ENCODE measurements at places on chromosomes 13 and 19.

- no peak for DNase-seq
Observed at GRCh38 chr13:100797921-100798320, 123.3 kb upstream of the TMTC4 start.

- no peak for DNase-seq
Observed at GRCh38 chr13:109779074-109779473, 7.3 kb downstream of the IRS2 start.

GRCh38 chr13:74217811-74218210, 83.6 kb upstream of the KLF12 start:
- no peak for DNase-seq

GRCh38 chr19:34428549-34429285, 536 bp downstream of the UBA2 start:
- no peak for DNase-seq

- no peak for DNase-seq
Observed at GRCh38 chr13:113499936-113500335, 9.4 kb upstream of the DCUN1D2 start.

GRCh38 chr13:104854007-104854406, 1681.5 kb downstream of the EFNB2 start:
- no peak for DNase-seq

DNA sequence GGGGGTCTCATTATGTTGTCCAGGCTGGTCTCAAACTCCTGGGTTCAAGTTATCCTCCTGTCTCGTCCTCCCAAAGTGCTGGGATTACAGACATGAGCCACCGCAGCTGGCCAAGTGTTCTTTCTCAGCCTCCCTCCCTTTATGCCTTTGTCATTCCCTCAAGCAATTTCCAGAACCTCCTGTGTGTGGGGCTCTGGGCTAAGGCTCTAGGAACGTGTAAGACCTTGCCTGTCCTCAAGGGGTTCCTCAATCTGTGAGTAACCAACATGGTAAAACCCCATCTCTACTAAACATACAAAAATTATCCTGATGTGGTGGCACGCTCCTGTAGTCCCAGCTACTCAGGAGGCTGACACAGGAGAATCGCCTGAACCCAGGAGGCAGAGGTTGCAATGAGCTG, 15.5 kb upstream of the SPACA4 start:
- no peak for DNase-seq

DNA sequence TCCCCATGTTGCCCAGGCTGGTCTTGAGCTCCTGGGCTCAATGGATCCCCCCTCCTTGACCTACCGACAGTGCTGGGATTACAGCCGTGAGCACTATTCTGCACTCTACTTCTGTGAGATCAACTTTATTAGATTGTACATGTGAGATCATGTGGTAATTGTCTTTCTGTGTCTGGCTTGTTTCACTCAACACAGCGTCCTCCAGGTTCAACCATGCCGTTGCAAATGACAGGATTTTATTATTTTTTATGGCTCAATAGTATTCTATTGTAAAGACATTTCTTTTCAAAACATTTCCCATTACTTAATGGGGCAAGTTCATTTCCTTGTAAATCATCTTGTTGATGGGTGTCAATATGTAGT, 1.5 kb upstream of the OBI1 start:
- no peak for DNase-seq

GRCh38 chr19:23525276-23525852, 130.1 kb upstream of the ZNF91 start:
- no peak for DNase-seq

DNA sequence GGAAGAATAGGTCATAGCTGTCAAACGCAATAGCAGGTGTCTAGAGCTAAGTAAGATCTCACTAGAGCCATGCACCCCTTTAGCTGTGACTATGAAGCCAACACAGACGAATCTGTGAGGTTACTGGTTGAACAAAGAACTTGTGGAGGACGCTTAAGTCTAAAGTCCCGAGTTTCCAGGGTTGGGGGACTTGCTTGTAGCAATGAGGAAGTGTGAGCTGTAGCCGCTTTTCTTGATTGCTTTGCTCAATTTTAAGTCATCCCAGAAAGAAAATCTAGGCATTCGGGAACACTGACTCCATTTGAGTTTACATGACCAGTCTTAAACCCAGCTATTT, 1.6 kb downstream of the GPC5 start:
- DNase-seq: no peak

GRCh38 chr13:21996049-21996448, 325.2 kb downstream of the FGF9 start:
- no peak for DNase-seq

DNA sequence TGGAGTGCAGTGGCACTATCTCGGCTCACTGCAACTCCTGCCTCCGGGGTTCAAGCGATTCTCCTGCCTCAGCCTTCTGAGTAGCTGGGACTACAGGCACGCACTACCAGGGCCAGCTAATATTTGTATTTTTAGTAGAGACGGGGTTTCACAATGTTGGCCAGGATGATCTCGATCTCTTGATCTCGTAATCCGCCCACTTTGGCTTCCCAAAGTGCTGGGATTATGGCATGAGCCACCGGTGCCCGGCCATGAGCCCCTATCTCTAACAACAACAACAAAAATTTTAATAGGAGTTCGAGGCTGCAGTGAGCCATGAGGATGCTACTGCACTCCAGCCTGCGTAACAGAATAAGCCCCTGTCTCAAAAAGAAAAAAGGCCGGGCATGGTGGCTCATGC, 5.0 kb downstream of the AP1M2 start:
- no peak for DNase-seq

GRCh38 chr13:41915081-41915480, 45.8 kb downstream of the VWA8 start:
- DNase-seq: no peak

DNA sequence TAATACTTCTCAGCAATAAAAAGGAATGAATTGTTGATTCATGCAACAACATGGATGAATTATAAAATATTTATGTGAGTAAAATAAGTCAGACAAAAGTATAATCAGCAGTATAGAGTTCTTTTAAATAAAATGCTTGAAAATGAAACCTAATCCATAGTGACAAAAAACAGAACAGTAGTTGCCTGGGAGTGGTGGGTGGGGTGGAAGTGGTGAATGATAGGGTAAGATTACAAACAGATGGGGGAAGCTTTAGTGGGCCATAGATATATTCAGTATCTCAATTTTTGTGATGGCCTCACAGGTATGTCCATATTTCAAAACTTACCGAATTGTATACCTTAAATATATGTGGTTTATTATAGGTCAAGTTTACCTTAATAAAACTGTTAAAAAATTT, 124.9 kb upstream of the UBL3 start:
- DNase-seq: no peak

GRCh38 chr13:110329258-110329657, 22.2 kb downstream of the COL4A2 start:
- no peak for DNase-seq

DNA sequence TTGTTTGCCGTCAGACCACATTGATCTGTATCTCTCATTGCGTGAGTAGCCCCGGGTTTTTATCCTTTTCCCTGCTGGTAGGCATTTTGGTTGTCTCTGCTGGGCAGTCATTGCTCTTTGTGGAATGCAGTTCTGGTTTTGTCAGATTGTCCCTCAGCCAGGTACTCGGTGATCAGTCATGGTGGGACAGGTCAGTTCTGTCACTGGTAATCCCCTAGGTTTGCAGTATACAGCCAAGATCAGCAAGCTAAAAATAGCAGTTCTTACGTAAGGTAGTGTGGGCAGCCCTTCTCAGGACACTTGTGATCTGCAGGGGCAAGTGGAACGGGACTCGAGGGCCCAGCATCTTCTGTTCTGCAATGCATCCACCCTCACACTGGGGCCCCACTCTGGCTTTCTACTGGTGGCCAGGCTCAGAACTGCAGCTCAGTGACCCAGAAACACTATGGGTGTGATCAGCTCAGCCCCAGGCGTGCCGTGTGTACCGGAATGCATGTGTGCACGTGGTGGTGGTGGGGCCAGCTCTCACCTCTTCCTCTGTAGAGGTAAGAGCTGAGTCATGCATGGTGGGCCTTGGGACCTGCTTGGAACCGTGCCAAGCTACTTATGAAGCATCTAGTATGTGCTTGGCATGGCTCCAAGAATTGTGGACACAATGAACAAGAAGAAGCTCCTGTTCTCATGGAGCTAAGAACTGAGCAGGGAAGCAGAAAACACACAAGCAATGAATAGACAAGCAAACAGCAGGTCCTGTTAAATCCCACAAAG, 6.3 kb downstream of the PLEKHF1 start:
- DNase-seq: no peak

DNA sequence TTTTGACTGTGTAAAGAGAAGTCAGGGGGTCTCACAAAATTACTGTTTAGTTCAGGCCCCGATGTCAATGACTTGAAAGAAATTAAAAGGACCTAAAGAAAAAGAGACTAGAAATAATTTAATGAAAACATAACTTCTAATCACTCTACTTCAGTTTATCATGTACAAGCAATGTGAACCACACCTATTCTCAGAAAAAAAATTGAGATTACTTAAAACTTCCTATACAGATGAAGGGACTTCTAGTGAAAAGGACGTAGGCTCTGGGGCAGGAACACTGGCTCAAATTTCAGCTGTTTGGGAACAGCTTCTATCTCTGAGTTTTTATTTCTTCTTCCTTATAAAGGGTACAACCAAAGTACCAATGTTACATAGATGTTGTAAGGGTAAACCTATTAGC, 38.0 kb downstream of the TPT1 start:
- DNase-seq: no peak

DNA sequence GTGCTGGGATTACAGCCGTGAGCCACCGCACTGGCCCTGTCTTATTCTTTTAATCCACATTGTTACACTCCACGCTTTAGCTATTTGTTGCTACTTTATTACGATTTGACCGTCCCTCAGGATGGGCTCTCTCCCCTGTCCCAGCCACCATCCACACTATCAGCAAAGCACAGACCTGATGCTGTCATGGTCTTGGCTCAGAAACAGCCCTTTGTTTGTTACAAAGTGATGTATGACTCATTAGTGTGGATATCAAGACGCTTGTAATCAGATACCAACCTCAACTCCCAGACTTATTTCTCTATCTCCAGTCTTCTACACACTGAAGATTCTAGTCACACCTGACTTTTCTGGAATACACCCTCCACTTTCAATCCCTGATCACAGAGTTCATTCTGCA, 84.6 kb upstream of the FREM2 start:
- no peak for DNase-seq

DNA sequence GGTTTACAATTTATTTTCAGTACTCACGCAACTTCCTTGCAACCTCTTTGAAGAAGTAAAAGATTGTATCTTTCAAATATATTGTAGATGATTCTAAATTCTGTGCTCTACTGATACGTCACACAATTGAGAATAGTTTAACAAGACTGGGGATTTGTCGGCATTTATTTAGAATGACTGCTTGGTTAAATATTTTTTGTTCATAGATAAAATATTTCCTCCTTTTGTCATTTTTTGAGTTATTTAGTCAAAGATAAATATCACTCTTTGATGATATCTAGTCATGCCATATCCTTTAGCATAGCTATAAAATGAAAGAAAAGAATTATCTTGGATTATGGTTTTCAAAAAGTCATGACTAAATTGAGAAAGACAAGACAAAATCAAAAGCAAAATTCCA, 2747.8 kb downstream of the PCDH9 start:
- no peak for DNase-seq

DNA sequence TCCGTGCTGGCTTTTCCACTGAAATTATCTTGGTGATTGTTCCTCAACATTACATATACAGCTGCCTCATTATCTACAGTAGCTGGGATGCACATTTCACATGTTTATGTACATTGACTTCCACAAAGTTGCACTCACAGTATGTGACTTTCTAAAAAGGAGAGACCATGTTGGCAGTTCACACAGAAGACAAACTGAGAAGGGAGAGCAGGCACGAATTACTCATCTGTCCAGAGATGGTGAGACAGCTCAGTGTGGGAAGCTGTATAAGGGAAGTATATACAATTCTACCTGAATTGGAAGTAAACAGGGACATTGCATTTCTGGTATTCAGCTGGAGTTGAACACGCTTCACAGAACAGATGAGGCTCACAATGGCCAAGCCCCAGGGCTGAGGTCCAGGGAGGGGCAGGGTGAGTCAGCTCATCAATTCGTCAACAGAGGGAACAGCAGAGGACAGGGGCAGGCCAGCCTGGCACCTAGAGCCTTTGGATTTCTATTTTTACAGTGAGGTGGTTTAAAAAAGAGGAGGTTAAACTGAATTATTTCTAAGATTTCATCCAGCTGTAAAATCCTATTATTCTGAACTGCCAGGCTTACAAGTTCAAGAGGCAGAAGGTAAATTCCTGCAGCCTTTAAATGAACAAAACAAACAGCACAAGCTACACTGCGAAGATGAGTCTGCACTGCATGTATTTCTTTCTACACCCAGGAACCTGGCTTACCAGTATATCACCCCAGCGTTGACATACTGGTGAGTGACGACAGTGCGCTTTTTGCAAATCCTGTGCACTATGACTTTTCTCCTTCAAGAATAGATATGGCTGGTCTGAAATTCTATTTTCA, 9.8 kb downstream of the PARP4 start:
- no peak for DNase-seq

DNA sequence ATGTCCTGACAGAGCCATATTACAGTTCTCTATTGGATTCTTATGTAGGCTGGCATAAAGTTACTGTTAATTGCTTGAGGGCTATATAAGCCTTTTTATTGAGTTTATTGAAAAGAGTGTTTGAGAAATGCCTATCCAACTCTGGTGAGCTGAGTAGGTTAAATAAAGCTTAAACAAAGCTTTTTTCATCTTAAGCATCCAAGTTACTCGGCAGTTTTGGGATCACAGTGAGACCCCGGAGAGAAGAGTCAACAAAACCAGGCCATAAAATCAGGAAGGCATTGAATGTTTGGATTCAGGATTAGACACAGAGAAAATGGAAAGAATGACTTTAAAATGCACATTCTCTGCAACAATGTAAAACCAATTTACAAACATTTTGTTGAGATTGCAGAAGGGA, 588.5 kb downstream of the DACH1 start:
- DNase-seq: no peak

GRCh38 chr19:14085309-14085995, at the start of gene C19orf67:
Gene C19orf67 (minus strand): TSS chr19:14085783. CDS start chr19:14085627, 156 bp downstream.
- no peak for DNase-seq

- DNase-seq: peak; percentile 97
Observed at GRCh38 chr13:21934284-21934683, 263.4 kb downstream of the FGF9 start.

GRCh38 chr19:42023943-42024260, 29.9 kb upstream of the ATP1A3 start:
- DNase-seq: no peak

DNA sequence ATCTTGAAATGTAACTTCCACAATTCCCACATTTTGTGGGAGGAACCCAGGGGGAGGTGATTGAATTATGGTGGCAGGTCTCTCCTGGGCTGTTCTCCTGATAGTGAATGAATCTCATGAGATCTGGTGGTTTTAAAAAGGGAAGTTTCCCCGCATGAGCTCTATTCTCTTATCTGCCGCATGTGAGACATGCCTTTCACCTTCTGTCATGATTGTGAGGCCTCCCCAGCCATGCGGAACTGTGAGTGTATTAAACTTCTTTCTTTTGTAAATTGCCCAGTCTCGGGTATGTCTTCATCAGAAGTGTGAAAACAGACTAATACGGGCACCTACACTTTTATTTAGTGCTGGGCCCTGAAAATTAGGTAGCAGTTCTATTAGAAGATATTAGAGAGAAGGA, 45.8 kb downstream of the TNFSF13B start:
- no peak for DNase-seq

Measured in NCI-H1092 (cell line).